ENCODE measurements at places on chromosomes 4 and X.
A peak's percentile ranks its signal among the peaks of the same experiment; 100 is the strongest.

GRCh38 chr4:130336585-130337217, 1240.7 kb downstream of the C4orf33 start:
- DNase-seq: no peak

DNA sequence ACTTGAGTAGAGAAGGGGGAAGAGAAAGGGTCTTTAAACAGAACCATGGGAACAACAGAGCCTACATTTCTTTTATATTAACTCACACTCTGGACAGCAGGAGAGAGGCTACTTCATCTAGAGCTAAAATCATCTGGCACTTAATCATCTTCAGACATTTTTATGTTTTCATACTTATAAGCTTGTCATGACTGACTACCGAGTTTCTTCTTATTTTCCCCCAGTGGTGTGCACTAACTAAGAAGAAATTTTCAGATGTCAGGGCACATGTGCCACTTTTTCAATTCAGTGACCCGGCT, 11.8 kb upstream of the RTL5 start:
- DNase-seq: no peak

GRCh38 chrX:16696956-16697355, 15.5 kb downstream of the CTPS2 start:
- no peak for DNase-seq

DNA sequence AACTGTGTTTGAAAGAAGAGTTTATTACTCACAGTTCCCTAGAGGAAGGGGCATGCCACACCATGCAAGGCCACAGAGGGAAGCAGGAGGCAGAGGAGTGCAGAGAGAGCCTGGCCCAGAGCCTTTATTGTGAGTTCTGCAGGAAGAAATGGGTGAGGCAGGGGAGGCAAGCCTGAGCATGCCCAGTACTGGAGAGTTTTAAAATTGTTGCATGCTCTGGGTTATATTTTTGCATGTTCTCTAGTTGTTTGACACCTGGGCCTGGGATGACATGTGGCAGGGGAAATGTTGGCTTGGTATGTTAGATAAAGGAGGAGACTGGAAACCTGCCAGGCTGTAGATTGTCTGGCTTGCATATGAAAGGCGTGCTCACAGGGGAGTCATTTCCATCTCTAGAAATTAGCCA, 19.7 kb upstream of the CRMP1 start:
- no peak for DNase-seq

DNA sequence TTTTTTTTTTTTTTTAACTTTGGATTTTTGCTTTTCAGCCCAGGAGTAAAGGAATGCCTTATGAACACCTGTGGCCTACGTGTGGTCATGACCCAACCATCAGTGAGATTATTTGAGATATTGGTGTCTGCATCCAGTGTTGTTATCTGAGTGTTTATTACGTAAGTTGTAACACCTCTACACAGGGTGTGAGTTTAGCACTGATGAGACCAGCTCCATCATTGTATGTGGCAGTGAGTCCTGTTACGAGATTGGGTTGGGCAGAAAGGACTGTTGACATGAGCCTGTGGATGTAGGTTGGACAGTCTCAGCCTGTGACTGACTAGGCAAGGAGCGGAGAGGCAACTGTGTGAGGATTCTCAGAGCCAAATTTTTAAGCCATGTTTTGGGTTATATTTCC, 179.0 kb downstream of the PTTG2 start:
- DNase-seq: no peak

- no peak for DNase-seq
Observed at GRCh38 chr4:83677656-83678055, 141.7 kb downstream of the GPAT3 start.

GRCh38 chr4:73181231-73181630, 77.4 kb downstream of the ANKRD17 start:
- DNase-seq: peak; percentile 78

DNA sequence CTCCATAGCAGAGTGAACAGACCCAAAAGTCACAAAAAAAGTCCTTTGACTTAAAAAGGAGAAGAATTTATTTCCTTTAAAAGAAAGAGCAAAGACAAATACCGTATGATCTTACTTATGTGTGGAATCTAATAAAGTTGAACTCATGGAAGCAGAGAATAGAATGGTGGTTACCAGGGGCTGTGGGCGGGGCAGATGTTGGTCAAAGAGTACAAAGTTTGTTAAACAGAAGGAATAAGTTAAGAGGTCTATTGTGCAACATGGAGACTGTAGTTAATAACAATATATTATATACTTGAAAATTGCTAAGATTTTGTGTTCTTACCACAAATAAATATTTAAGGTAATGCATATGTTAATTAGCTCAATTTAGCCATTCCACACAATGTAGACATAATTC, 173.3 kb upstream of the S100G start:
- no peak for DNase-seq

DNA sequence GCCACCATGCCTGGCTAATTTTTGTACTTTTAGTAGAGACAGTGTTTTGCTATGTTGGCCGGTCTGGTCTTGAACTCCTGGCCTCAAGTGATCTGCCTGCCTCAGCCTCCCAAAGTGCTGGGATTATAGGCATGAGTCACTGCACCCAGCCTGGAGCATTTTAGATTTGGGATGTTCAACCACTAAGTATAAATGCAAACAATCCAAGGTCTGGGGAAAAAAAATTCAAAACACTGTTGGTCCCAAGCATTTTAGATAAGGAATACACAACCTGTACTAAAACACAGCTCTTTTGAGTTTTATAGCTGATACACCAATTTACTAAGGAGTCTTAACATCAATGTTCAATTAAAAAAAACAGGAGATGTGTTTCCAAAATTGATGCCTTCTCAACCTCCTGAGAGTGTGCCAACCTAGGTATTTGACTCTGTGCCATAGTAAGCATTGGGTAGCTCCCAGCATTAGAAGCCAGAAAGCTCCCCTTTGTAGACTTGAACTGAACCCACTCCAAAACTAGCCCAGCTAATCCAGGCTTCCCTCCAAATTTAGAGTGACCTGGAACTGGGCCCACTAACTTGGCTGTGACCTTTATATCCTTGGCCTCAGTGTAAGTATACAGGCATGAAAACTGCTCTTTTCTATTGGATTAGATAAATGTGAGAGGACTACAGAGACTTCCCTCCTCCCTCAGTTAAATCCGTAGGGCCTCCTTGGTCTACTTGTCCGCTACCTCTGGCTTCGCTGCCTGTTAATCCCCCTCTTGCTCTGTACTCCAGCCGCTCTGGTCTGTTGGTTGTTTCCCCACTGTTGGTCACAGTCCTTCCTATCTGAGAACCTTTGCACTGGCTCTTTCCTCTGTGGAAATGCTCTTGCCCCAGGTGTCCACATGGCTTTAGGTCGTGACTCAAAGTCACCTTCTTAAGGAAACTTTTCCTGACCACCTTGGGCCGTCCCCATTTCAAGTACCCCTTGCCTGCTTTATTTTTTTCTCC, 77.6 kb downstream of the CCKAR start:
- DNase-seq: no peak

DNA sequence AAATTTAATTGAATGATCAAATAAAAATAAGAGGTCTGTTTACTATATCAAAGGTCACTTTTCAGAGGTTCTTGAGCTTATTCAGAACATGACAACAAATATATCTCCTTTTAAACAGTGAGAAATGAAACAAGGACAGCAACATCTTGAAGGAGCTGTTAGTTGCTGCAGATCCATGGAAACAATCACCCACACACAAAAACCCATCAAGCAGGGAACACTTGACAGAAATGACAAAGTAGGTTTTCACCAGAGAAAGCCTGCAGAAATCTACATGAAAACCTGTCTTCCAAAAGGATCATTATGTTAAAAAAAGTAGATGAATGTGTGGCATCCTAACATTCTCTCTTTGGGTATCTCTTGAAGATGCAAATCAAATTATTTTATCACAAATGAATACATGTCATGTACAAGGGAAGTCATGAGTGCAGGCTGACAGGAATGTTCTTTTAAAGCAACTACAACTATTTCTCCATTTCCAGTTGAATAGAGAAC, 203.0 kb downstream of the GRIA2 start:
- DNase-seq: no peak

GRCh38 chr4:167985565-167985964, 106.8 kb upstream of the ANXA10 start:
- DNase-seq: no peak

GRCh38 chr4:152245680-152246079, 290.2 kb downstream of the FBXW7 start:
- DNase-seq: no peak

- DNase-seq: no peak
Observed at GRCh38 chr4:38723726-38724474, 58.9 kb downstream of the TLR10 start.

DNA sequence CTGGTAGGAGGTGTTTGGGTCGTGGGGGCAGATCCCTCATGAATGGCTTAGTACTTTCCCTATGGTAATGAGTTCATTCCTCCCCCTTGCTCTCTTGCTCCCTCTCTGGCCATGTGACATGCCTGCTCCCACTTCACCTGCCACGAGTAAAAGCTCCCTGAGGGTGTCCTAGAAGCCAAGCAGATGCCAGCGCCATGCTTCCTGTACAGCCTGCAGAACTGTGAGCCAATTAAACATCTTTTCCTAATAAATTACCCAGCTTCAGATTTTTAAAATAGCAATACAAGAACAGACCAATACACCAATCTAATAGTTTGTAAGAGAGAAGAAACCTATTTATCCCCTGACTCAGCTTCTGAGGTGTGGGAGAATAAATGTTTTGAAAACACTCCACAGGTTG, 60.5 kb downstream of the FGFBP1 start:
- no peak for DNase-seq

- DNase-seq: no peak
Observed at GRCh38 chr4:176883108-176883550, 90.4 kb upstream of the VEGFC start.

DNA sequence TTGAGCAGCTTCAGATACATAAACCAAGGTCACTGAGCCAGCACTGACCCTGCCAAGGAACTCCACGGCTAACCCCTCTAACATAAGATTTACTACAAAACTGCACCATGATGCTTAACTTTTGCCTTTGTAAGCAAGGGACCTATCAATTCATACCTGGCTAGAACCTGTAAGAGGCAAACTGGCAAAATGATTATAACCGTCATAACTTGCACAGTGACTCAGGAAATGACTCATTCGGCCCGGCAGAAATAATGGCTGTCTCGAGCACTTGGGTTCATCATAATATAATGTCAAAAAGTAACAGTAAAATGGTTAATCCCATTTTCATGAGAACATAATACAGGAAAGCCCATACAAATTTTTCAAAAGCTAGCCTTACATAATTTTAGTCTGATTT, 17.2 kb downstream of the RASGEF1B start:
- peak; percentile 54 for DNase-seq

- DNase-seq: peak; percentile 83
Observed at GRCh38 chr4:76601791-76602190, 166.8 kb downstream of the SHROOM3 start.

GRCh38 chr4:113052379-113052951, 3.0 kb downstream of the ANK2 start:
- no peak for DNase-seq

DNA sequence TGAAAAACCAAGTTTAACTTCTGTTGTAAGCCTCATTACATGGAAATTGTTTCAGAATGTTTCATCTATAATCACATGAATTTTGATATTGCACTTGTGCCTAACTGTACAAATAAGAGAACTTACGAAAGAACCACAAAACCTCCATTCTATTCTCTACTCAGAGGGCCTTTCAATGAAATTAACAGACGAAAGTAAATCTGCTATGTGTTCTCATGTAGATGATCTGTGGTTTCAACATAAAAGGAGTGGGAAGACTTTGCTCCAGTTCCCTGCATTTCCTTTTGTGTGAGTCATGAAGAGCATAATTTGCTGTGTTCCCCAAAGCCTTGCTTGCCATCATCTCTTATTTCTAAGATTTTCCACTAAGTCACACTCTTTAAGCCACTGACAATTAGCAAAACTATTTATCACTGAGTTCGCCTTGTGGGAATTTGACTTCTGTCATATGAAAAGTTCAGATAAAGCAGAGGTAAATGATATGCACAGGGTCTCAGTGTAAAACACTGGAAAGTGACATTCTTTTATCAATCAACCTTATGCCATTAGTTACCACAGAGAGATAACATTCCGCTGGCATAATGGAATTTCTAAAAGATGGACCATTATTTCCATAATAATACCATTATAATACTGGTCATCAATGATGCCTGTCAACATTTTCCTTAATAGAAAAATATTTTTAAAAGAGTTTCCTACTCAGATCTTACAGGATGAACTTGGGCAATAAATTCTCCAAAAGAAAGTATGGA, 329.8 kb downstream of the NR3C2 start:
- no peak for DNase-seq
